Fibroblast of upper back skin (primary cell): ENCODE measurements at places on chromosomes 1 and 21.

DNA sequence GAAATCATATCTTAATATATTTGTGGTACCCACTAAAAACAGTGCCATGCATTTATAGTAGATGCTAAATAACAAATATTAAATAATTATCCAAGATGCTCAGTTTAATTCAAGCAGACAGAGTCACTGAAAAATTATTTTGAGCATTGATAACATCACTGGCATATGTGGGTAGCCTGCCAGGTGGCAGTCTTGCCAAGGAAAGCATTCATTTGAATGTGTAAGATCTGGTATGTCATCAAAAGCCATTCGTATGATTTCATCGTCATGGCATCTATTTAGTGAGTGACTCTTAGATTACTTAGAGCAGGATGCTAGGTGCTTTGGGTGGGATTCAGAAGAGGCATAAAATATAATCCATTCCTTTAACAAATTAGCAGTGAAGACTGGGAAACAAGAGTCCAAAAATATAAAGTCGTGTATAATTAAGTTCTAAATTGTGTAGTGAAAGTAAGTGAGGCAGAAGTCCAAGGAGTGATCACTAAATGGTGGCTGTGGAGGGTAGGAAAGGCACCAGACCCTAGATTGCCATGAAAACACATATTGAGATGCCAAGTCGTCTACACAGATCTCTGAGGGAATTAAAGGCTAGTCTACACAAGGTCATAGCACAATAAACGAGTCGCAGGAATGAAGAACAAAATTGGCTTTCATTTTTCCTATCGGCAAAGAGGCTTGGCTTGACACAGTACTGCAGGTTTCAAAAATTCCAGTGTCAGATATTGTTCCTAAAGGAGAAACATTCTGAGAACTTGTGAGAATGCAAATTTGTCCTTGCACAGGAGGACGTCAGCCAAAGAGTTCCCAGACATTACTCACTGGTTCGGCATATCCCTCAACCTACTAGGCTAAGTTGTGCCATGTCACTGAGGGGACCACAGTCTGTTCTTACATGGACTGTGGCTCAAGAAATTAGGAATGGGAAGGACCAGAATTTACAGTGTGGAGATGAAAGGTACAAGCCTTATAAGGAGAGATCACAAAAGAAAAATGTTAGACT, 130.8 kb downstream of the LYPLAL1 start:
- DNase-seq, result peak; percentile 57

DNA sequence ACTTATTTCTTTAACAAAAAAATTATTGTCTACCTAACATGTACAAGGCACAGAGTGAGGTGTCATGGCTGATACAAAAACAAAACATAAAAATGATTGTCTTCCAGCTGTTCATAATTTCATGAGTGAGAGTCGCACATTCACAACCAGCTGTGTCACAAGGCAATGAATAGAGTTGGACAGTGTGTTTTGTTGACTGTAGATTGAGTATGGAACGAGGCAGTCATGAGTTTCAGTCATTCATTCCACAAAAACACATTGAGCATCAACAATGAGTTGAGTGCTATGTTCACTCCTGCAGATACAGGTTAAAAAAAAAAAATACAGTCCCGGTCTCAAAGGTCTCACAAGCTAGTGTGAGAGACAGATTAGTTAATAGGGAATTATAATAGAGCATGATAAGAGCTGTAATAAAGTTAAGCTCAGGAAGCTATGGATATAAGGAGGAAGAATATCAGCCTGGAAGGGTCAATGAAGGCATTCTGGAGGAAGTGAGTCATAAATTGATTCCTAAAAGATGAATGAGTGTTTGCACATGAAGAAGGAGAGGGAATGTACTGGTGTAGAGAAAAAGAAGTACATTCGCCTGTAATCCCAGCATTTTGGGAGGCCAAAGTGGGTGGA, 47.8 kb upstream of the ARHGAP29 start:
- peak; percentile 28 for DNase-seq

GRCh38 chr1:3695326-3696217, 43.3 kb downstream of the TP73 start:
- DNase-seq, result peak; percentile 11

DNA sequence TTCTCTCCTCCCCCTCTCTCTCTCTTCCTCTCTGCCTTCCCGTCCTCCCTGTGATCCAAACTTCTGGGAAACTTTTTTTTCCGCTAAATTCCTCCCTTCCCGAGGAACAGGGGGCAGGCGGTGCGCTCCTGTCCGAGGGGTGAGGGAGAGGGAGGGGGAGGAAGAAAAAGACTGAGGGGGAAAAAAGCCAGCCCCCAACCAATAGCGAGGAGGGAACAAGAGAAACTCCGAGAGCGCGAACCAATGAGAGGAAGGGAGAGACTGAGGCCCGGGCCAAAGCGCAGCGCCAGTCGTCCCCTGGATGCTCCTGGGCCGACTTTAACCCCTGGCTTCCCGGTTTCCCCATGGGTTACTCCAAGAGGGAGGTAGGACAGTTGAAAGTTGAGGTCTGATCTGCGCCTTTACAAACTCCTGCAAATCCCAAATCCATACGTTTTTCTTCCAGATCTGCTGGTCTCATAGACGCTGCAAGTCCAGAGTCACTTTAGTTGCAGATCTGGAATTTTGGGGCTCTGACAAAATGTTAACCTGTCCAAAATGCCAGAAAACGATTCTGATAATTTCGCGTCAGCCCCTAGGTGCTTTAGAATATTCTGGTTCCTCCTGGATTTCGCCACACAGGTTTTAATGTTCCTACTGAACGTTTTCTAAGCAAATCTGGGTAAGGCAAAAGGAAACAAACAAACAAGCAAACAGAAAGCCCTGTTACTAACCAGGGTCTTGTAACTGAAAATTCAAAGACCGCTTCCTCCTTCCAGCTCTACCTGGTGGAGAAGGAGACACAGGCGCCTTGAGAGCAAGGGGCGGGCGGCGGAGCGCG, at the start of gene TBX15:
TSS of gene TBX15 (minus strand) at position 158 of the 820 bp plus-strand sequence. CDS start 548 bp downstream, outside the sequence.
- DNase-seq, result peak; percentile 94

GRCh38 chr1:66326867-66327266, 207.1 kb upstream of the SGIP1 start:
- DNase-seq, result no peak

DNA sequence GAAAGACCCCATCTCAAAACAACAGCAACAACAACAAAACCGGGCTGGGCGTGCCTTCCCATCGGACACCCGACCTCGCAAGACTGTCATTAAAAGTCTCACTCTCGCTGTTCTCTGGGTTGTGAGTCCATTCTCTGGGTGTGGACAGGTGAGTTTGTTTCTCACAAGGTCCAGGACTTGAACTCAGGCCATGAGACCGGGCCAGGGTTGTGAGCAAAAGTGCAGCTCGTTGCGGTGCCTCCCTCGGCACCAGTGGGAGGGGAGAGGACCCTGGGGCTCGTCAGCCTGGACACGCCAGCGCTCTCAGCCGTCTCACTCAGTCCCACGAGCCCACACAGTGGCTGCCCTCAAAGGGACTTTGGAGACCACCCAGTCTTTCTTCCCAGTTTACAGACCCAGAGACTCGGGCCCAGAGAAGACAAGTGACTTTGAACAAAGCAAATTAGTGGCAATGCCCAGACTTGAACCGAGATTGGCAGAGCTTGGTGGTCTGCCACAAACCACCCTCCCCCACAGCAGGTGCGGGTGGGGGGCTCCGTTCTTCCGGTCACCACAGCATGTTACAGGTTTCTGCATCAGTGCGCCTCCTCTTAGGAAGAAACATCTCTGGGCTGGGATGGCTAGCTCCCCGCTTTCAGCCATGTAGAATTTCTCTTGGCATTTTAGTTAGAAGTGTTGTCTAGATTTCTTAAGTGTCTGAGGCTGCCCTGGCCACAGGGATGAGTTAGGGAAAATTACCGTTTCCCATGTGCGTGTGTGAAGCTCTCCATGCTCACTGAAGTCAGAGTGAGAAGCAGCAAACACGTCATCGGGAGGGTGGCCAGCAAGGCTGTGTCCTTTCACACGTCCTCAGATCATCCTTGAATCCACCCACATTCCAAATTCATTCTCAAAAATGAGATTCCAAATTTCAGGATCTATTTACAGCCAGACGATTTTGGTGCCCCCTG, 28.3 kb downstream of the LRRC3 start:
- DNase-seq, result no peak

GRCh38 chr1:215568299-215568692, 1.2 kb downstream of the KCTD3 start:
- peak; percentile 65 for DNase-seq

- no peak for DNase-seq
Observed at GRCh38 chr1:58882322-58882948, 98.6 kb upstream of the JUN start.

DNA sequence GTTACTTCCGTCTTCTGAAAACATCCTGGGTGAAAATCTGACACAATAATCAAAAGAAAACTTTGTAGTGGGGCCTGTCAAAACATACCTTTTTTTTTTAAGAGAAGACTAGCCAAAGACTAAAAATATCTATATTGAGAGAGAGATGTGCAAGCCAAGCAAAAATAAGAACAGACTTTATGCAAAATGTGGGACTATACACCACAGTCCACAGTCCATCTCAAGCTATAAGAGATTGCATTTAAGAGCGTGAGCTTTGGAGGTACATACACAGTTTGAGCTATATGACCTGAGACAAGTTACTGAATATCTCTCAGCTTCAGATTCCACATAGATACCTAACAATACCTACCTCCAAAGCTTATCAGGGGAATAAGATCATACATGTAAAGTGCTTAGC, 64.9 kb upstream of the DYNLT5 start:
- DNase-seq, result no peak

DNA sequence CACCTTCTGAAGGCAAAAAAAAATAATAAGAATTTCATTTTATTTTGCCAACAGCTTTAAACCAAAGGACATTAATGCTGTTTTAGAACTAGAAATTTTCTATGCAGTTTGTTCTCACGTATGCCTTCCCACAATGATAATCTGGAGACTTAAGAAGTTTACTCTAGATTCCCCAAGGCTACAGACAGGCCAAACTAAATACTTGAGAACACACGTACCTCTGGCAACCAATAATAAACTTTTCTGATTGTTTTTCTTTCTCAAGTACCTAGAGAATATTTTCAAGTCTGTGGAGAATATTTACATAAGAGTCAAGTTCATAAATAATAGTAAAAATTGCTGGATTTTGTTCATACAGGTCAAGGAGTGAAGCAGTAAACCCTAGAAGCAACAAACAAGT, 15.9 kb downstream of the CLDN8 start:
- no peak for DNase-seq

DNA sequence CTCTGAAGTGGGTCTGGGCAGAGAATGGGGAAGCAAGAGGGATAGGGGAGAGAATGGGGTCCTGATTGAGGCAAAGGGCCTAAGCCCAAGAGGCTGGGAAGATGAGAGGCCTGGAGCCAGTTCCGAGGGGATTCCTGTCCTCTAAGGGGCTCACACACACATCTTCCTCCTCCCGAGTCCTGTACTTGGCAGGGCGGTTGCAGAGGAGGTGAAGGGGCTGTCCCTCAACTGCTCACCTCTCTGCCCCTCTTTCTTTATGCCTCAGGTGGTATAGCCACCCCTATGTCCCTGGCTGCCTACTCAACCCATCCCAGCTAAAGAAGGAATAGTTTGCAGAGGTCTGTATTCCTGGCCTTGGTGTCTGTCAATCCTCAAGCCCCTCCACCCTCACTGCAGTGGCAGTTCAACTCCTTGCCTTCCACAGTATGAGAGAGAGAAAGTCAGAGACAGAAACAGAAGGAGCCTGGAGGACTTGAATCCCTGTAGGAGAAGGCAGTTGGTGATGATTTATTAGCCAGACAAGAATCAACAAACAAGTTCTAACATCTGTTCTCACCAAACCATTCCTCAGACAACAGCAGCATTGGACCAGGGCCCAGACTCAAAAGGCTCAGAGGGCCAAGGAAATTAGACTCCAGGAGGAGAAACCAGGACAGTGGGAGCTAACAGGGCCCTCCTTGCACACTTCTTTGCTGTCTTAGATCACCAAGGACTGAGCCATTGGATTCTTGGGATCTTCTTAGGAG, 10.7 kb downstream of the SH2D2A start:
- DNase-seq, result peak; percentile 92

DNA sequence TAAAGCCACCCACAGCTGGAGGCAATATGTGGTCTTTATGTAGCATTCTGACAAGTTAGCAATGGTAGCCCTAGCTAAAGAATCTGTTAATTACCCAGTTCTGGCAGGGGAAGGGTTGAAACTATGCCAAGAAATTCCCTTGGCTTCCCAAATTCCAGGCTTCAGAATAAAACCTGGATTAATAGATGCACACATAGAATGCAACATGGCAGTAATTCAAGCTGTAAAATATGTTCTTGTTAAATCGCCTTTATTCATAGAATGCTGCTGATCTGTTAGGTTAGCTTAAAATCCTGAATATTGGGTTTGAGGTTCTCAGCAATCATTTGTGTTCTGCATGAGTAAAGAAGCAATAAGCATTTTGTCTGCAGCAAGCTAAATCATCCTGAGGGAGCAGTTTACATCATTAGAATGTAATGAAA, 80.1 kb downstream of the ZNF326 start:
- DNase-seq, result peak; percentile 44
